ENCODE measurements at places on chromosomes 4 and X. TPM values are rescaled to one million over a fixed set of nuclear protein-coding genes. Genes with fewer than 3 reads are reported as not detected.

DNA sequence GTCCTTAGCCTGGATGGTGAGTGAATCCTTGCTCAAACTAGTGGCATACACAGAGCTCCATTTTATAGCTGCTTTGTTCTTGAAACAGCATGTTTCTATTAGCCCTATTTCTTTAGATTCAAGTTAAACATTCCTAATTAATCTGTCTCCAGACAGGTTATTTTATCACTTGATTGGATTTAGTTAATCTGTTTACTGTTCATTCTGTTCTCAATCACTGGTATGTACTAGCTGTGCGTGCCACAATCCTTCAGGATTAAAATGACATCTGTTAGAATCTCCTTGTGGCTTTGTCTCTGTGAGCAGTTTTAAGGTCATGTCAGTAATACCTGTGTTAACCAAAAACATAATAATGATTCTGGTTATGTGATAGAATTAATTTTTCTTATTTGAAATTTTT lies 36.5 kb downstream of the PTPN13 start:
- no peak for DNase-seq

DNA sequence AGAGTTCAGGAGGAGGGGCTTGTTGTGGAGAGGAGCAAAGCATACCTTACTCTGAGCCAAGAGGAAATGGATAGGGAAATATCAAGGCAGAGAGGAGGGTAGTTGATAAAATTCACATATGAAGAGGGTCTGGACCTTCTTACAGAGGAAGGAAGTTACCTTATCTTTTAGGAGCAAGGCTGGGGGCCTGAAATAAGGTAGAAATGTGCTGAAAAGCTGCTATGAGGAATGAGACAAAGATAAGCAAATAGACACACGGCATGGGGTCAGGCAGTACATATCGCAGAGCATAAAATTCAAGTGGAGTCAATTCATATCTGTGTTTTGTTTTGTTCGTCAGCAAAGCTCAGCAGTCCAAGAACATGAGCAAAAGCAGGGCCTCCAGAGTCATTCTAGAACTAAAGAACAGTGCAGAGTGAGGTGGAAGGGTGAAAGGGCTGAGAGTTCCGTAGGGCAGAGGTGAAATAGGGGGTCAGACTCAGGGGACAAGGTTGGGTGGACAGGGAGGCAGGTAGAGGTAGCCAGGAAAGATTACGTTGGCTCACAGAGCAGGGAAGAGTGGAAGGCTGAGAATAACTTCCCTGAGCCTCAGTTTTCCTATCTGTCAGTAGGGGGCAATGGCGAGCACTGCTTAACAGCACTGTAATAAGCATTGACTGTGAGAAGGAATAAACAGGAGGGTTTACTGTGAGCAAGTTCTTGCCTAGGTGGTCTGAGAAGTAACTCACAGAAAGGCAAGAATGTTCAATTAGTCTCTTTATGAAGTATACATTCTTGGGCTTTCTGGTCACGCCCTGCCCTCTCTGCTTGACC lies 9.2 kb downstream of the VSIG4 start:
- DNase-seq: peak; percentile 29

The SLC38A5 gene
- total RNA-seq: 70.7 TPM

- no peak for DNase-seq
Measured at GRCh38 chr4:127829014-127829413, 46.9 kb downstream of the HSPA4L start.

The NSUN7 gene
- total RNA-seq: 0.07 TPM

The TIGD4 gene
- total RNA-seq: 0.31 TPM

The PDCL2 gene
- total RNA-seq: not detected

- DNase-seq: no peak
Measured at GRCh38 chr4:144589512-144589911, 56.4 kb upstream of the HHIP start.

DNA sequence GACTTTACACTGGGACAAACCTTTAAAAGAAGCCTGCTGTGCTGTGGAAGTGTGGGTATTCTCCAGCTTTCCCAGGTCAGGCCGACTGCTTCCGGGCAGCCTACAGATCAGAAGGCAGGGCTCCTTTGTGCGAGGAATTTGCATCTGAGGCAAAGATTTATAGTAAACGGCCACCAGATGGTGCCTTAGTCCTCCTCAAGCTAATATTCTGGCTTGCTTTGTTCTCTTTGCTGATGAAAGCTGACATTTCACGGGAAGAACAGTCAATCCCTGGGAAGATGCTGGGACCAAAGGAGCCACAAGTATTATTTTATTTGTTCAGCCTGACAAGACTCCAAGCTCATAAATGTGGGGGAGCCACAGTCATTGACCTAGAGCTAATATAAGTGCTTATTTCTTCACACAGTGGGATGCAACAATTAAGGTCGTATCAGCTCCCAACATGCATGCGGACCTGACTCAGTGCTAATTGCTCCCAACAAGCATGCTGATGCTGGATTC lies 120.7 kb upstream of the TRIM2 start:
- peak; percentile 59 for DNase-seq

DNA sequence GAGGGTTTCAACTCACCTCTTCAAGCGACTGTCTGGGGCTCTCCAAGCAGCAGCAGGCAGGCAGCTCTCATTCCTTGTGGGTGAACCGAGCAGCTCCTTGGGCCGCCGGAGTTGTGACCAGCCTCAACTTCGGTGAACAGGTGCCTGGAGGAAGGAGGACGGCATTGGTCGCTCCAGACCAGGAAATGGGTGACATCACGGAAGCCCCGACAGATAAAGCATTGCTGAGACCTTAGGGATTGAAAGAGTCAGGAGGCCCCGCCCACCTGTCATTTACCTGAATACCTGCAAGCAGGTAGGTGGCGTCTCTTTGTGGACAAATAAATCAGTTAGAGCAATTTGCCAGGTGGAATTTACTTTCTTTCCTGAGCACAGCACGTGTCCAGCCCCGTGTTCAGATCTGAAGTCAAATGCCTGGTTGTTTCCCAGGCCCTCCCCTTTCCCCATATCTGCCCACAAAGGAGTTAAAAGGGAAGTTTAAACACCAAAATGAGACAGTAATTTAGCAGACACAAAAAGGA lies at the start of gene LNX1:
TSS of gene LNX1 (minus strand) at position 115 of the 521 bp plus-strand sequence. CDS start 17,484 bp downstream, outside the sequence.
- no peak for DNase-seq

- no peak for DNase-seq
Measured at GRCh38 chr4:38591617-38592337, 72.2 kb upstream of the KLF3 start.

The COMMD8 gene
- total RNA-seq: 27.5 TPM

- no peak for DNase-seq
Measured at GRCh38 chr4:136867465-136867864, 664.8 kb downstream of the PCDH18 start.

The PAGE5 gene
- 0.68 TPM for total RNA-seq

DNA sequence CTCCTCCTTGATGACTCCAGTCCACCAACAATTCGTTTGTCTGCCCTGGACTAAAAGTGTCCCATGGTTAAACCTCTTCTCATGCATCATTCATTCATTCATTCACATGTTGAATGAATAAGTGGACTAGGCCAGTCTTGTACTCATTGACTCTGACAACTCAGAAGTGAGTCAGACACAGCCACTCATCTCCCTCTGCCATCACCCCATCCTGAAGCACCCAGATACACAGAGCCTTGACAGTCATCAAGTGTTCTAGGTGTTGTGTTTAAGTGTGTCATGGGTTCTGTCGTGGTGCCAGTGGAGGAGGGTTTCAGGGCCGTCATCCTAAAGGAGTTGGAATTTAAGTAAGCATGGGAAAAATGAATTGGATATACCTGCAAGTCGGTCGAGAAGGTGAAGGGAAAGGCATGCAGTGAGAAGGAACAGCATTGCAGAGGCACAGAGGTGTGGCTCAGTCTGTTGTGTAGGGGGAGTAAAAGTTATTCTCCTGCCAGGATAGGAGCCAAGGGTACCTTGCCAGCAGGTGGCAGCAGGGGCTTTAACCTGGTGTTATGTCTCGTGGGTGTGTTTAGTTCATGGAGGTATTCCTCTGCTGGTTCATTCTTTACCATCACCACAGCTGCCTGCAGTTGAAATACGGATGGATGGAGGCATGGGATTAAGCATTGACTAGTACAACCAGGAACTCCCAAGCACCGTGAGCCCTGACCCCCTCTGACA lies 18.3 kb downstream of the MAGED2 start:
- DNase-seq: peak; percentile 30

DNA sequence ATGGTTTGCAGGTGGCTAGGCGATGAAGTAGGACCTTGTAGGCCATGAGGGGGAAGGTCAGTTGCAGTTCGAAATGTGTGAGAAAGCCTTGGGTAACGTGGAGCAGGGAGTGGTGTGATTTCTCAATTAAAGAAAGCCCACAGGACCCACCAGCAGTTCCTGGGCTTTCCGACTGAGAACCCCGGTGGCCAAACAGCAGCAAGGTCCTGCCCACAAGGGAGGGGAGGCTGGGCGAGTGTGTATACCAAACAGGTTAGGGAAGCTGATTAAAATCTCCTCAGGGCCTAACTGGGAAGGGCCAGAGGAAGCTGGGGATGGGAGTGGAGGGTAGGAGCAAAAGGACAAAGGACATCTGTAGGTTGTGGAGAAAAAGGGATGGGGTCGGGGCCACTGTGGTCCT lies 2.4 kb downstream of the ATP6AP1 start:
- no peak for DNase-seq

GRCh38 chr4:4574052-4574451 lies 32.2 kb upstream of the STX18 start:
- no peak for DNase-seq

- no peak for DNase-seq
Measured at GRCh38 chr4:168817370-168817769, 192.7 kb downstream of the CBR4 start.

- DNase-seq: no peak
Measured at GRCh38 chrX:64867217-64867616, 109.0 kb downstream of the ZC4H2 start.

- peak; percentile 9 for DNase-seq
Measured at GRCh38 chrX:111447298-111447697, 35.3 kb upstream of the DCX start.

All from activated CD4-positive, alpha-beta memory T cell treated with anti-CD3 and anti-CD28 coated beads for 36 hours (primary cell).